Daoy (cell line): ENCODE measurements at places on chromosomes 1 and 21.

DNA sequence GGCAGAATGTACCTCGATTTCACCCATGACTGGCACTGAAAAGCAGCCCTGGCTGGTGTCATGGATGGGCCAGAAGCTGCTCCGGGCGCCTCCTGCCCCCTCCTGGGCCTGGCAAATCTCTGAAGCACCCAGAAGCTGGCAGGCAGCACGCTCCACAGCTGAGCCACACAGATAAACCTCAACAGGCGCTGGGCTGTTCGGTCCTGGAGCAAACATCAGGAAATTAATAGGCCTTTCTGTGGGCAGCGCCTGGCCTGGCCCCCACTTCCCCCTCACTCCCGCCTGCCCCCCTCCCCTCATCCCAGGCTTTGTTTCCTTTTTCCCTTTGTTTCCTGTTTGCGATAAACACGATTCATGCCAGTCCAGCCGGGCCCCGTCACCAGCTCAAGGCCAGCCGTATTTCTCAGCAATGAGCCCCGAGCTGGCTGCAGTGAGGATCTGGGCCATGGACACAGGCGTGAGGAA lies 20.1 kb upstream of the DISP3 start:
- DNase-seq, result no peak

DNA sequence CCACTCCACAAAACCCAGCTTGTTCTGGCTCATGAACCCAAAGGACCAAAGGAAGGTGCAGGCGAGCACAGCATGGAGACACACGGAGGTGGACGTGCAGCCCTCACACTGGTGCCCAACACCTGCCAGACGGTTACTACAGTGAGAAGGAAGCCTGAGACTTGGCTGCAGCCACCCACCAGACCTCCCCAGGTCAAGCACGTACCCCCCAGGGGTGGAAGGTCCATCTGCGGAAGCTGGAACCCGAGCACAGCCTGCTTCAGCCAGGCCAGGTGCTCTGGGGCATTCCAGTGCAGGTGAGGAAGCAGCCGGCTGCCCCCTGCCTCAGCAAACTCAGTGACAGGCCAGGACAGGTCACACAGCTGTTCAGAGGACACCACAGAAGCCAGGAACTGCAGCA lies 16.0 kb upstream of the LSS start:
- no peak for DNase-seq

- DNase-seq, result no peak
Observed at GRCh38 chr1:196410768-196411167, 197.5 kb downstream of the KCNT2 start.

GRCh38 chr1:151352021-151352718 lies 5.1 kb upstream of the RFX5 start:
- DNase-seq, result peak; percentile 36

GRCh38 chr1:9269078-9269501 lies 23.6 kb upstream of the SPSB1 start:
- DNase-seq, result peak; percentile 28

DNA sequence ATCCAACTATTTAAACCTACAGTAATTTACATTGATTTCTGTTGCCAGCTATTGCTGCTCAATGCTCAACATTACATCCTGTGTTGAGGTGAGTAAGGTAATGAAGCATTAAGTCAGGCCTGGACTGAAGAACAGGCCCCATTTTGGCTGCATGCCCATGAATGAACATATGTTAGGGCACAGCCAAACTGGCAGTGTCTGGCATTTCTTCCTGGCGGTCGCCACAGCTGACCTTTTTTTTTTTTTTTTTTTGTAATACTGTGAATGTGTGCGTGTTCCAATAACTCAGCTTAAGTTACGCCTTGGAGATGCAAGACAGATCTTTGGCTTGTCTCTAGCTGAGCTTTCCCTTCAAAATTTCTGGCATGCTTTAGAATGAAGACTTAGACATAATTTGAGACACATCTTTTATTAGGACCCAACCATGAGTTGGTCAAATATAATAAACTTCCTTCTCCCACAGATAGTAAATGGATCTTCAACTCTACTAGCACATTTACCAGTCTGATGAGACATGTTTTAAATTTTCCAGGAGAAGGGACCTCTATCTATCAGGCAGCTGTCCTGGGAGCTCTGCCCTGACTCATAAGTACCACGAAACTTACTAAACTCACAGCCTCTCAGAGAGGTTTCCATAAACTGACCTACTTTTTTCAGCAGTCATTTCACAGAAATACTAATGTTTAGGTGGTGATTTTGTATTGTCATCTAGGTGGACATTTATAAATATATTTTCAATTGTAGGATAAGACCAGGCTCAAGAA lies 341.1 kb upstream of the RUNX1 start:
- DNase-seq, result peak; percentile 71

DNA sequence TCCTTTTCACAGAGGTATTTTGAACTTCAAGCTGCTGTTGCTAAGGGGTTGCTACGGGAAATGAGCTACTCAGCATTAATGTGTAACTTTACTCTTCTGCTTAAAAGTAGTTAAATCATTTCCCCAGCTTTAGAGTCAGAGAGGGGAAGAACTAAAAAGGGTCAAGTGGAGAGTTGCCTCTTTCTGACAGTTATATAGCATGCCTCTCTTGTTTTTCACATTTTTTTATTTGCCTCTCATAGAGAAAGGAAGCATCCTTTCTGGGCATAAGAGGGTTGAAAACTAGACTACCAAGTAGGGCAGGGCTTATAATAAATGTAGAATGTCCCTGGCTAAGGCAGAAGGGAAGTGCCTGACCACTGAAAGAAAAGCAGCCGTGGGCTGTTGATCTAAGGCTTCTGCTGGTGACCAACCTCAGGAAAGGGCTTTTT lies 10.1 kb upstream of the ELAVL4 start:
- no peak for DNase-seq

- no peak for DNase-seq
Observed at GRCh38 chr1:16605213-16605525, 8.2 kb downstream of the NBPF1 start.

GRCh38 chr1:201791779-201792173 lies 37.2 kb upstream of the IPO9 start:
- DNase-seq, result peak; percentile 88
